Activated T-cell treated with anti-CD3 and anti-CD28 coated beads, Interleukin-2, amount 50 U/mL, for 48 hours (primary cell): ENCODE measurements at places on chromosomes 16 and 17.

DNA sequence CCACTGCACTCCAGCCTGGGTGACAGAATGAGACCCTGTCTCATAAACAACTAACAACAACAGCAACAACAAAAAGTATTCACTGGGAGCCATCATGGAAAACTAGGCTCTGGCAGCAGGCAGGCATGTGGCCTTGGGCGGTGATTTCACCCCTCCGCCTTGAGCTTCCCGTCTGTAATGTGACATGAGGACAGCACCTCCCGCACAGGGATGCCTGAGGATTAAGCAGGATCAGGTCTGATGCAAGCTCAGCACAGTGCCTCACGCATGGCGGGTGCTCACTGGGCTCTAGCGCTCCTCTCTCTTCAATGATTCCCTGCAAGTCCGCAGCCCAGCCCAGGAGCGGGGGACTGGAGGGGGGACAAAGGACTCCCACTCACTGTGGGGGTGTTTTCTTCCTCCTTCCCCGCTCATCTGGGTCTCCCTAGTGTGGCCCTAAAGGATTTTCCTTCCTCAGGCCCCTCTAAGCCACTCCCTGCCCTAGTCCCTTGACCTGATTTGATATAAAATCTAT lies 2.8 kb downstream of the PLCD3 start:
- no peak for DNase-seq

GRCh38 chr17:16999931-17000625 lies 28.2 kb upstream of the TNFRSF13B start:
- DNase-seq, result no peak

DNA sequence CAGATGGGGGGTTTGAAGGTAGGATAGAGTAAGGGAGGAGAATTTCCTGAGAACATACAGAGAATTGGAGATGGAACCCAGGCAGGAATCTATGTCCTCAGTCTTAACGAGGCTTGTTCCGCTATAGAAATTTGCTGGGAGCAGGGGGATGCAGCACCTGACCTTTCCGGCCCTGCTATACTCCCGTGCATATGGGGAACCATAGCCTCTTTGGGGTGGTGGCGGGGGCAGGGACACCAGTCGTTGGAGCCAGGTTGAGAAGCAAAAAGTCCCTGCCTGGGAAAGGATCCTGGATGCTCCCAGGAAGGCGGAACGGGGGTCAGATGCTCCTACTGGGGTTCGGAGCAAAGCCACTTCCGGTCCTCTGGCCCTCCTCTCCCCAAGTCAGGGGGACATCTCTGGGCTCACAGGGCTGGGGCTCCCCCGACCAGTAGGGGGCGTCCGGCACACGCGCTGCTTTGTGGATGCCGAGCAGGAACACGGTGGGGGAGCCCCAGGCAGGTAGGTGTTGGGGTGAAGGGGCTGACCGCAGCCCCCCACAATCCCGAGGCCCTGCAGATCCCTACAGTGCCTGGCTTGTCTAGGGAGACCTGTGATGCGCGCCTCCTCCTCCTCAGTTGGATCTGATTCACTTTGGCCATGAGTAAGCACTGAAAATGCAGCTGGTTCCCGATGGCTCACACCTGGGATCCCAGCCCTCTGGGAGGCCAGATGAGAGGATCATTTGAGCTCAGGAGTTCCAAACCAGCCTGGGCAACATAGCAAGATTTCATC lies 15.5 kb upstream of the TFAP4 start:
- peak; percentile 87 for DNase-seq

GRCh38 chr17:77117415-77117814 lies 23.4 kb upstream of the SEC14L1 start:
- no peak for DNase-seq

GRCh38 chr17:63766754-63767153 lies 6.6 kb downstream of the CCDC47 start:
- no peak for DNase-seq

DNA sequence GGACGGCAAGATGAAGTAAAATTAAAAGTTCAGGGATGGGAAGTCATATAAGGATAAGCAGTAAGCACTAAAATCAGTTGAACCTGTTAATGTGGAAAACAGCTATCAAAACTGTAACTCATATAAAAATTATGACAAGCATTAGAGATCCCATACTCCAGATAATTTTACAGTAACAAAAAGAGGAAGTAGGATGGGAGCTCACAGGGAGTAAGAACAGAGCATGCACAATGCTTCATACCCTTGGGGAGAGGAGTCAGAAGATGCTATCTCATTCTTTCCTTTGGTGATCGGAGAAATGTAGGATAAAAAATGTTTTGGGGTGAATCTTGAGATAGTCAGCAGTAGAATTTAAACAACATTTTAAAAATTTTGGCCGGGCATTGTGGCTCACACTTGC lies 164.7 kb upstream of the CACNG5 start:
- no peak for DNase-seq

- DNase-seq, result peak; percentile 57
These were observed 2.6 kb downstream of the MAP2K3 start for GRCh38 chr17:21286909-21287702.

- peak; percentile 67 for DNase-seq
These were observed 749 bp downstream of the GRIN2A start for GRCh38 chr16:10181196-10182162.

DNA sequence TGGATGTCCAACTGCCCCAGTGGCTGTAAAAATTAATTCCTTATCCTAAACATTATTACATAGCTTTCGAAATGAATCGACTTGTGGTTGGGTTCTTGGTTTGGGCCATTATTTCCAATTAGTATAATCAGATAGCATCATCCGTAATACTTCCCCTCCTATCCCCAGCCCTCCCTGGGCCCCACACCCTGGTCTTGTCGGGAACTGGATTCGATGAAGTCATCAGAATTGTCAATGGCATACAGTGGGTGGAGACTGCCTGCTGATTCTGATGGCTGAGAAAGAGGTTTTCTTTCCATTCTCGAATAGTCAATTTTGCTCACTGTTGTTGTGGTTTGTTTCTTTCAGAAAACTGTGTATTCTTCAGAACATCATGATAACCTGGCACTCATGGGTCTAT lies 395.1 kb downstream of the SEC14L1 start:
- no peak for DNase-seq

DNA sequence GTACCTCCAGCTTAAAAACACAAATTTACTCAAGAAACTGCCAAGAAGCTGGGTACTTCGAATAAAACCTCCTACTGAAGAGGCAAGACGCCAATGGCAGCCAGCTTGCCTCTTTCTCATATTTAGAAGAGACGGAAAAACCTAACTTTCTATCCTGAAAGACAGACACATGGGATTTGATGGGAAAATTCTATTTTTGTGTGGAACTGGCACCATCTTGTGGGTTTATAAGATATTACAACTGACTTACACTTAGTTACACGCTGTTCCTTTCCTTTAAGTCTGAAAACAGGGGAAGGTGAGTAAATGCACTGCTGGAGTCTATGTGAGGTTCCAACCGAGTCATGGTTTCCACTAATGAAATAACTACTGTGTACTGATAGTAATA lies 10.3 kb downstream of the ZNF18 start:
- DNase-seq, result no peak

GRCh38 chr16:50298591-50299507 lies 32.5 kb downstream of the ADCY7 start:
- DNase-seq, result no peak

GRCh38 chr17:10754109-10754508 lies 24.3 kb upstream of the TMEM220 start:
- DNase-seq, result peak; percentile 33

DNA sequence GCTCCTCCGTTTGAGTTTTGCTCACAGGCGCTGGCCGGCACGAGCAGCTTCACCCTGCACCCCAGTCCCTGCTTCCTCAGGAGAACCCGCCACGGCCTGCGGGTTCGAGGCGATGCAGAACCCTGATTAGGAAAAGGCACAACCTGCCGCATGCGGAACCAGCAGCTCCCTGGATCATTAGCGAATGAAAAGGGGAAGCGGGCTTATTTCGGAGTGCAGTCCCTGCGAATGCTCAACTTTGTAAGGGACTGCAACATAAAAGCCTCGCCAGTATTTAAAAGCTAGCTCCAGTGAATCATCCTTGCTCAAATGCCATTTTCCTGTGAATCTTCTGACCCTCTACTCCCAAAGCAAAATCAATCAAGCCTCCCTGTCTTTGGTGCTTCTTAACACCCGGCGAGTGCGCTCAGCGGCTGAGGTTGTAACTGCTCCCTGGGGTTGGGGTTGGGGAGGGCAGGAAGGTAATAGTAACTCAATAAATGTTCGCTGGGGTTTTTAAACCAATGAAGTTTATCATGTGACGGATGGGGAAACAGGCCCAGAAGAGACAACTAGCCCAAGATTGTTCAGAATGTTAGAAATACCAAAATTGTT lies 678 bp upstream of the AKAP10 start:
- DNase-seq, result no peak

DNA sequence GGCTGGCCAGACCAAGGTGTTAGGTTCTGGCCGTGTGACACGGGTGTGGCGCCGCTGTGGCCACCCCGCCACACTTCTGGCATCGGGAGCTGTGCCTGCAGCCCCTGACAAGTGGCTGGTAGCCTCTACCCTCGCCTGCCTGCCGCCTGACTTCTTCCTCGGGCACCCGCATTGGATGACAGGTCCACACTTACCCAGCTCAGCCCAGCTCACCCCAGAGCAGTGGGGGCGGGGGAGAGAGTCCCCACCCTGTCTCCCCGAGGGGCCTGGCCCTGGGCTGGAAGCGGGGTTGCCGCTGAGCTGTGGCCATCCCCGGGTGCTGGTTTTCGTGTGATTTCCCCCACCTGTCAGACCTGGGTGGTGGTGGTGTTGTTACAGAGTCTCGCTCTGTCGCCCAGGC lies 53.9 kb upstream of the ACSF3 start:
- no peak for DNase-seq

GRCh38 chr16:8828541-8829165 lies 31.0 kb downstream of the PMM2 start:
- DNase-seq, result no peak

- peak; percentile 21 for DNase-seq
These were observed 153.3 kb downstream of the CHD9 start for GRCh38 chr16:53207810-53208752.

DNA sequence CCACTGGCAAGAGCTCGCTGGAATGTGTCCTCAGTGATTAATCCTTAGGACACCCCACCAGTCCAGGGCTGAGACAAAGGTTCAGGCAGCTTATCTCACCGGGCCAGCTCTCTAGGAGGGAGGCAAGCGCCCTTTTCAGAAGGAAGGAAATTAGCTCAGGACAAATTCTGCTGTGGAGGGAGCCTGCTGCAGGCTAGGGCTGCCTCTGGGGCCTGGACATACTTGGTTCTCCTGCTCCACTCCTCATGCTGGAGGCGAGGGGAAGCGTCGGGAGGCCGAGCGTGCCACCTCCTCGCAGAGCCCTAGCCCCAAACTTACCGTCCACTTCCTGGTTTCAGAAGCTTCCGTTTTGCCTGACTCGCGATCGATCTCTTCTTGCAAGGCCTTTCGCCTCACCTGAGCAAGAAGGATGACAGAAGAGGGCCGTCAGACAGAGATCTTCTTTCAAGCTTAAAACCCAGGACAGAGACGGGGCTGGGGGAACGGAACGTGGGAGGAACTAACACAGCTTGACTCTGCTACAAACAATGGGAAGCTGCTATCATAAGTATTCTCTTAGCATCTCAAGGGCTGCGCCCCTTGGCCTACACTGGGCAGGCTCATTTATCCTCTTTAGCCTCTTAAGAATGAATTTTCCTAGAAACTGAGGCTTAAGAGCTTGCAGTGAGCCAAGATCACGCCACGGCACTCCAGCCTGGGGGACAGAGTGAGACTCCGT lies 7.7 kb downstream of the KNOP1 start:
- DNase-seq, result no peak

DNA sequence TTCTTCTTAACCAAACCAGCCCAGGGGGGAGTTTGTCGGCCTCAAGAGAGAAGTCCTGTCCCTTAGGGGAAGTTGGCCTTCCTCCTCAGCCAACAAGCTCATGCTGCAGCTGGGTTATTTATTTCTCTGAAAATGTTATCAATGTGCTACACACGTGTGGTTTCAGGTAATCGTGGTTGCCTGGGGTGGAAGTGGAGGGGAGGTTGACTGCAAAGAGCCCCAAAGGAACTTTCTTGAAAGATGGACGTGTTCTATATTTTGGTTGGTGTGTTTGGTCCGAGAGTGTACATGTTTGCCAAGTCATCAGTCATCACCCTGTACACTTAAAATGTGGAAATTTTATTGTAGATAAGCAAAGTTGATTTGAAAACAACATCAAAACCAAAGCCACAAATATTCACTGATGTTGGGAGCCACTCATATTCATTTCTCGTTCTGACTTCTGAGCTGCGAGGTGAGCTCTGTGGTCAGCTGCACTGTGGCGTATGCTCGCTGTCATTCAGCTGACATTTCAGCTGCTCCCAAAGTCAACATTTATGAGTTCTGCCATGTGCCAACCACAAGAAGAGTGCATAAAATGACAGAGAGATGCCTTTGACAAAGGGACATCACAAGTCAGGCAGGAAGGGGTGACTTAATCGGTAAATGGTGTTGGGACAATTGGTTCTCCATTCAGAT lies 26.5 kb upstream of the ADGRG1 start:
- peak; percentile 80 for DNase-seq

GRCh38 chr16:3988824-3989223 lies 108.3 kb upstream of the CREBBP start:
- DNase-seq, result no peak

DNA sequence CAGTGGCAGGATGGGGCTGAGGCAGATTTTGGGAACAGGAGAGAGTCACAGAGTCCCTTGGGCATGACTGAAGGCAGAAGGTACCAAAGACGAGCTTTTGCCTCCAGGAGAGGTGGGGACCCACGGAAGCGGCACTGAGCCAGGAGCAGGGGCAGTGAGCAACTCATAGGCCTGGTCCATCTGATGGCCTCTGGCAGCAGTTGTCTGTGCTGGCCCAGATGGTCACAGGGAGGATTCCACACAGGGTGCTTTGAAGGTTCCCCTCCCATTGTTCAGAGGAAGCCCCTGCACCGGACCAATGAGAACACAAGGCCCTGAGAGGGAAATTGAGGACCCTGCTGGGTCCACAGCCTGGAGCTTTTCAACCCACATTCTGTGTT lies 360.3 kb upstream of the TNRC6C start:
- DNase-seq, result no peak

GRCh38 chr17:75694536-75694935 lies 26.7 kb upstream of the ITGB4 start:
- DNase-seq, result no peak

DNA sequence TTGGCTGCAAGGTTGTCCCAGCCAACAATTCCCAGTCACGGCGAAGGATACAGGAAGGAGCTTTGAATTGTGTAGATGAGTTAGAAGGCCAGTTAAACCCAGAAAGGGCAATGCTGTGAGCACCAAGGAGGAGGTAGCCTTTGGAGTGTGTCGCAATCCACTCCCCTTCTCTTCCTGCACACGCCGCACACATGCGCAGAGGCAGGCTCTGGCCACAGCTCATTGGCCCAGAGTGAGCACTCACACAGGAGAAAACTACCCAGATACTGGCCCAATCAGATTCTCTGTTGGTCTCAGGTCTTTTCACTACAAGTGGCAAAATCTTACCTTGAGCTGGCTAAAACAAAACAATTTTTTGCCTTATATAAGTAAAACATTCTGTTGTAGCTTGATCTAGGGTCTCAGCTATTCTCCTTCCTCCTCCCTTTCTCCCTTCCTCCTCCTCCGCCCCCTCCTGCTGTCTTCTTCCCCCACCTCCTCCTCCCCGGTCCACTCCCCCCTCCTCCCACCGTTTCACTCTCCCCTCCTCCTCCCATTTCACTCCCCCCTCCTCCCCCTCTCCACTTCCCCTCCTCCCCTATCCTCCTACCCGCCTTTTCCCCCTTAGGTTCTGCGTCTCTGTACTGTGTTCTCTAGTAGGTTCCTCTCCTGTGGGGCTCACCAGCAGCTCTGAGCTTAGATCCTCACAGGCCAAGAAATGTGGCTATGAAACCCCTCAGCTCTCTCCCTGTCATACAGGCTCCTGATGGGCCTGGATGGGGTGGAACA lies 344.9 kb downstream of the CPPED1 start:
- DNase-seq, result peak; percentile 38
